ENCODE measurements at places on chromosomes 3 and 15.

- no peak for DNase-seq
Observed at GRCh38 chr15:27028858-27029477, 58.0 kb downstream of the GABRG3 start.

DNA sequence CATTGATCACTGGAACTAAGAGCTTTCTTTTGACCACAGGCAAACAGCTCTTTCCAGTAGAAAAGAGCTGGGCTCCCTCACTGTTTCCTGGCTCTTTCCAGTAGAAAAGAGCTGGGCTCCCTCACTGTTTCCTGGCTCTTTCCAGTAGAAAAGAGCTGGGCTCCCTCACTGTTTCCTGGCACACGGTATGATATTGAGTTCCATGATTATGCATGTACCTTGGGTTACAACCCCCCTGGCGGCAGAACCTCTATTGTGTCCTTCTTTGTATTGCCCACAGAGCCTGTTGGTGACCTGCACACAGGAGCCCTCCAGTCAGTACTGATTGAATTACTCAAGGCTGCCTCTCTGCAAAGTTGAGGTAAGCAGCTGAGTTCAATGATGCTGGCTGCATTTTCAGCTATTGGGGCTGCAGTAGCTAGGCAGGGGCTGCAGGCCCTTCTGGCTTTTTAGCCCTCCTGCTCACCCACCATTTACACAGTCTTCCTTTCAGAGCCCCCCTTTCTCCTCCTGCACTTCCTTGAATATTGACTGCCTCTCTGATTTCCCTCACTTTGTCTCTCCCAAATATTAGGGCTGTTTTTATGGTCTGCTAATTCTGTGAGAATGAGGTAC is 10.2 kb downstream of the ACKR2 start:
- no peak for DNase-seq

- DNase-seq: no peak
Observed at GRCh38 chr3:133607816-133608215, 34.3 kb downstream of the CDV3 start.

- DNase-seq: no peak
Observed at GRCh38 chr15:72970933-72971760, 81.1 kb upstream of the NEO1 start.

- no peak for DNase-seq
Observed at GRCh38 chr15:60798821-60799220, 319.9 kb upstream of the ICE2 start.

- DNase-seq: no peak
Observed at GRCh38 chr3:47130557-47130956, 33.4 kb downstream of the SETD2 start.

- DNase-seq: no peak
Observed at GRCh38 chr3:139585820-139586219, 46.3 kb upstream of the RBP1 start.

GRCh38 chr3:152272771-152273242 is 4.1 kb downstream of the MBNL1 start:
- no peak for DNase-seq

DNA sequence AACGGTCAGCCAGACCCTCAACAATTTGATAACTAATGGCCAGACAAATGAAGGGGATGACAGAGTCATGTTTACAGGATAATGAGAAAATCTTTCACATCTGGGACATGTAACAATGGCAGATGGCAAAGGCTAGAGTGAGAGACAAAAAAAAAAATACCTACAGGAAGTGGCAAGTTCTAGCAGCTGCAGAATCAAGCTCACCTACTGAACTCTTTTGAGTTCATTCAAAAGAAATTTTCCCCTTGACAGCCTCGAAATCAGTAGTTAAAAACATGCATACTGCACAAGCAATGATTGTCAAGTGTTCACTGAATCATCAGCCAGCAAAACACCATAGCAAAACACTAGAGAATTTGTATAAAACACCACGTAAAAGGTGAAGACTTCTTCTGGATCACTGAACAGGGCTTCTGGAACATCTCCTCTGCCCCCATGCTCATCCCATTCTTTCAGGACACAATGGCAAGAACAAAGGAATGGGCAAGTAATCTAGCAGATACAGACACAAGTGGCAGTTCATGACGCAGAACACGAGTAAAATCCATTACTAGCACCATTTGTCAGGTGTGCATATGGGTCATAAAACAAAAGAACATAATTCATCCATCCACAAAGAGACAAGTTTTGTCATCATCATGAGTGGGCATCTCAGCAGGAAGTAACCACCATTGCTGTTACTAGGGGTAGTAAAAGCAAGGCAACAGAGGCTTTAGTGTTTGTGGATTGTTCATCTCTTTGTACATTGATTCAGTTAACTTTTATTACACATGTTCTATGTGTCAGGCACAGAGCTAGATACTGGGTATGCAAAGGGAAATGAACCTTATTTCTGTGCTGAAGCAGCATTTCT is 13.8 kb upstream of the KCNMB2 start:
- no peak for DNase-seq

DNA sequence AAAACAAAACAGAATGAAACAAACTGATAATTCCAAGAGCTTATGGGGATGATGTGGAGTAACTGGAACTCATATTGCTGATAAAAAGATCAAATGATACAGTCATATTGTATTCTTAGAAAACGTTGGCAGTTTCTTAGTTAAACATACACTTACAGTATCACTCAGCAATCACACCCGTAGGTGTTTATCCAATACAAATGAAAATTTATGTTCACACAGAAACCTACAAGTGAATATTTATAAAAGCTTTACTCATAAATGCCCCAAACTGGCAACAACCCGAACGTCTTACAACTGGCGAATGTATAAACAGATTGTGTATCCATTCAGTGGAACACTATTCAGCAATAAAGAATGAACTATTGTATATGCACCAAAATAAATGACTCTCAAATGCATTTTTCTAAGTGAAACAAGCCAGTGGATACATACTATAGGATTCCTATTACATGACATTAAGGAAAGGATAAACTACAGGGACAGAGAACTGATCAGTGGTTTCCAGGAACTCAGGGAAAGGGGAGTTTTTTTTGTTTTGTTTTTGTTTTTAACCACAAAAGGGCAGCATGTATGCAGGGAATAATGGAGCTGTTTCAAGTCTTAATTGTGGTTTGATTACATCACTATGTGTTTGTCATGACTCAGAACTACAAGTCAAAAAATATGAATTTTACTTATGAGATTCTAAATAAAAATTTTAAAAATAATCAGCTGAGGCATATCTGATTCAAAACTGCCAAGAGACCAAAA is 71.8 kb upstream of the NDUFB4 start:
- no peak for DNase-seq

- no peak for DNase-seq
Observed at GRCh38 chr3:39203860-39204259, 11.5 kb upstream of the XIRP1 start.

DNA sequence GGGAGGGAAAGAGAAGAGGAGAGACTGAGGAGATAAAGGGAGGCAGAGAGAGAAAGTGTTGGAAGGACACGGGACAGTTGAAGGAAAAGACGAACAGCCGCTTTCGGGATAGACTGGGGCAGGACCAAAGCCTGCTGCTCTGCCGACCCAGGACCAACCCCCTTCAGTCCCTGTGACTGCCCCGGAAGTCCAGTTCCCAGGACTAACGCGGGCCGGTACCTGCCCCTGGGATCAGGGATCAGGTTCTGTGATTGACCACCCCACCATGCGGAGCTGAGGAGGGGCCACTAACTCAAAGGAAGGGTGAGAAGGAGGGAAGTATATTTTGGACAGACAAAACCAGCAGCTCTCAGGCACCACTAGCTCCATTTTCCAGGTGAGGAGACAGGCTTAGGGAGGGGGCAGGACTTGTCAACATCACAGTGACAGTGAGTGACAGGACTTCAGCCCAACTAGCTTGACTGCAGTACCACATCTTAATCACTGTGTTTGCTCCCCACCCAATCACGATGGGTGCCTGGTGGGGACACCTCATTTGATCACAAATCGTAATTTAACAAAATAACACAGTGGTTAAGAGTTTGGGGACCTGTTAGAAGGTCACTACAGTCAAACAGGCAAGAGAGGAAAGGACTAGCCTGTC is 9.8 kb upstream of the EPHB3 start:
- DNase-seq: no peak

- DNase-seq: no peak
Observed at GRCh38 chr15:43794269-43795037, 2.3 kb downstream of the SERF2 start.

DNA sequence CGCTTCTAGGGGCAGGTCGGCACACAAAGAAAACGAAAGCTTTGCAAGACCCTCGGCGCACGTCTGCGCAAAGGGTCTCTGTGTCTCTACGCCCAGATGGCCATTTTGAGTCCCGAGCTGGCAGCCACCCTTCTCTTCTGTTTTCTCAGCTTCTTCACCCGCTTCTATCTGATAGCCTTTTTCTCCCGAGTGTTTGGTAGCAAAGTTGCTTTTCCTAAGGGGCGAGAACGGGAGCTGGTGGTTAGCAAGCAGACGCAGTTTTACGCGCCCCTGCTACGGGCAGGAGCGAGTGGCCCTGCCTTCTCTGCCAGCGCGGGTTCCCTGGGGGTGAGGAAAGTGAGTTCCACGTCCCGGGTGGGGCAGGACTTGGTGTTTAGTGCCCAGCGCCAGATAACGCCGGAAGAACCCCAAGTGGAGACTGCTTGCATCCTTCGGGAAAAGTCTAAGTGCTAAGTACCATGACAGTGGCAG is 2.9 kb upstream of the MKRN2 start:
- DNase-seq: no peak

GRCh38 chr3:64267721-64268604 is 42.7 kb upstream of the PRICKLE2 start:
- DNase-seq: no peak

DNA sequence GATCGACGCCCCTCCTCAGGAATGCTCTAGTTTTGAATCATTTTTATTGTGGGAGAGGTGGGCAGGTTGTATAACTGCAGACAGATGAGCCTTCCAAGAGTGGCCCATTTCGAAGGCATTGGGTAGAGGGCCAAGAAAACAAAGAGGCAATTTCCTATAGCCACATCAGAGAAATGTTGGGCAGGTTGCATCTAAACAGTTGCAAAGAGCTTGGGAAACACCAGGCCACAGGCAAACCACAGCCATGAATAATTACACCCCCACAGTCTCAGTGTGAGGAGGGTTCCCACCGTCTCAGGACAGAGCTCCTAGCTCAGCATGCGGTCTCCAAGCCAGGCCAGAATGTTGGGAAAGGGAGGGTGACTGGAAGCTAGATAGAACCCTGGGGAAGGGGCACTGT is 257.3 kb downstream of the ABHD5 start:
- no peak for DNase-seq

GRCh38 chr3:147943265-147943945 is 534.2 kb downstream of the ZIC1 start:
- DNase-seq: no peak

DNA sequence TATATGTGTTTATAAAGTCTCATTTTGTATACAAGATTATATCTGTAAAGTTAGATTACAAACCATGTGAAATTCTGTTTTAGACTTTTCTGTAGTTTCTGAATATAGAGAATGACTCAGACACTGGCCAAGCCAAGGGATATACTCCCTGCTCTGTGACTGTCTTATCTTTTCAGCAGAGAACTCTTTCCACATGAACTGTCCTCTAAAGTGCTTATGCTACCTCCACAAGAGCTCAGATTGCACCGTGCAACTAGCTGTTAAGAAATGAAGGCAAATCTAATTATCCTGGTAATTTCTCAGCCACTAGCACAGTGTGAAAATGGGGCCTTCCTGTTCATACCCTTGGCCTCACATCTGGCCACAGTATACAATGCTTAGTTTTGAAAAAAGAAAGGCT is 44.3 kb upstream of the CPNE4 start:
- DNase-seq: no peak

GRCh38 chr15:64883100-64883581 is 28.6 kb upstream of the ANKDD1A start:
- DNase-seq: no peak

GRCh38 chr3:40223856-40224255 is 85.7 kb upstream of the EIF1B start:
- no peak for DNase-seq

- DNase-seq: no peak
Observed at GRCh38 chr15:73329501-73330200, 39.1 kb downstream of the HCN4 start.

GRCh38 chr3:185766329-185767001 is 58.4 kb downstream of the IGF2BP2 start:
- no peak for DNase-seq

DNA sequence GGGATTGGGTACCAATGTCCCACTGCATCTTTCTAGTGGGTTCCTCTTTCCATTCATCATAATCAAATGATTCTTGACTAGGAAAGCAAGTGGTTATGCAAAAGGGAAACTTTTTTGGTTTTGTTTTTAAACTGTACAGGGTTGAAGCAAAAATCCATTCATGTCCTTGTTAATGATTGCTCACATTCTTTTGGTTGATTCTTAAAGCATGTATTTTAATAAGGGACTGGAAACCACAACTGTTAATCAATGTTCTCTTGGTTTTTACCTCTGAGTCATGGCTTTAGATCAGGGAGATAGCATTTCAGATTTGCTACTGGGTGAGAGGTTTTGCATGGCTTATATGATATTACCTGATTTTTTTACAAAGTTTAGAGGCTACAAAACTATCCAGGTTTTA is 371.7 kb upstream of the RGMA start:
- DNase-seq: no peak

- DNase-seq: no peak
Observed at GRCh38 chr3:131561511-131561910, 58.7 kb upstream of the MRPL3 start.

GRCh38 chr15:80036071-80036470 is 23.4 kb upstream of the ZFAND6 start:
- DNase-seq: no peak

DNA sequence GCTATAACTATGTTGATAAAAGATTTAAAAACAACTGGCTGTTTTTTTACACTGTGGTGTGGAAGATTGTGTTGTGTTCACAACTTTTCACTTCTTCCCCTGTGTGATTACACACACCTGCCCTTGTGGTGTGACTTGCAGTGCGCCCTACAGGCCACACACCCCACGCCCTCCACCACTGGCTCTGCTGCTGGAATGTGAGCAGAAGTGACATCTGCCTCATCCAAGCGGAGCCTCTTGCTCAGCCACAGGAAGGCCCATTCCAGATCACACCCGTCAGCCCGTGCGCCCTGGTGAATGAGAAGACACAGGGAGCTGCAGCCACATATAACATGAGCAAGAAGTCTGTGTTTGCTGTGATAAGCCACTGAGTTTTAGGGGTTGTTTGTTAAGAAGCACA is 7.0 kb downstream of the CCR2 start:
- no peak for DNase-seq

DNA sequence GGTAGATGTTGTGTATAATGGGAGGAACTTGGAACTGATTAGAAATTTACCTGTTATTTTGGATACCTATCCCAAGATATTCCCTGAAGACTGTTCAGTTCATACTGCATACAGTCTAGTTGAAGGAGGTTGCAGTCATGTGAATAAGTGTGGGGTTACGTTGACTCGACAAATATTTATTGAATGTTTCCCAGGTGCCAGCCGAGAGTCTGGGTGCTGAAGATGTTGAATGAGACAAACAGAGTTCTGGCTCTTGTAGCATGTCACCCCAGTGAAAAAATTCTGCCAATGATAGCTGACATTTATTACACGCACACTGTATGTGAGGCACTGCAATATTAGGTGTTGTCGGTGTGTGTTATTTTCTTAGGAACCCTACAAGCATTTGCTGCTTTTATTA is 176.0 kb downstream of the KCNMB2 start:
- no peak for DNase-seq

- DNase-seq: no peak
Observed at GRCh38 chr15:92634671-92635201, 20.8 kb downstream of the FAM174B start.

- DNase-seq: no peak
Observed at GRCh38 chr15:90595763-90596155, 66.0 kb downstream of the CRTC3 start.

- DNase-seq: no peak
Observed at GRCh38 chr3:57030721-57031120, 29.7 kb upstream of the SPATA12 start.

- no peak for DNase-seq
Observed at GRCh38 chr3:70737666-70738290, 425.3 kb upstream of the MDFIC2 start.

All from NCI-H1048 (cell line).